Activated T-cell treated with anti-CD3 and anti-CD28 coated beads, Interleukin-2, amount 50 U/mL, for 72 hours (primary cell): ENCODE measurements at places on chromosomes 13 and 19. TPM values are rescaled to one million over a fixed set of nuclear protein-coding genes. Genes with fewer than 3 reads are reported as not detected.

DNA sequence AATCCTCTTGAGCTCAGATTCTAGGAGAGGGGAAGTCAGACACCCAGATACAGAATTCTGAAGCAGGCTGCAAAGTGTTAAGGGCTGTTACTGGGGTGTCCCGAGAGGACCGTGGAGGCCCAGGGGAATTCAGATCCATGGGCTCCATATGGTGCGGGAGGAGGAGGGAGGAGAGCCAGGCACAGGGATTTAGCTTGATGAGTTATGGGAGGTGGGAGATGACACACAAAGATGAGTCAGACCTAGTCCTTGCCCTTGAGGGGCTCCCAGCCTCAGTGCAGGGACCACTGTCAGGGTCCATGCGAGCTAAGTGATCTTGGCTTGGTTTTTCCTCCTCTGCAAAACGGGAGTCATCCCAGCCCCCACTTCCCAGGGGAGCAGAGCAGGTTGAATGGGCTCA, 14.4 kb upstream of the GIPR start:
- DNase-seq, result no peak

ACER1 gene
- total RNA-seq, result 0.34 TPM

GGACT gene
- total RNA-seq, result 15.4 TPM

DNA sequence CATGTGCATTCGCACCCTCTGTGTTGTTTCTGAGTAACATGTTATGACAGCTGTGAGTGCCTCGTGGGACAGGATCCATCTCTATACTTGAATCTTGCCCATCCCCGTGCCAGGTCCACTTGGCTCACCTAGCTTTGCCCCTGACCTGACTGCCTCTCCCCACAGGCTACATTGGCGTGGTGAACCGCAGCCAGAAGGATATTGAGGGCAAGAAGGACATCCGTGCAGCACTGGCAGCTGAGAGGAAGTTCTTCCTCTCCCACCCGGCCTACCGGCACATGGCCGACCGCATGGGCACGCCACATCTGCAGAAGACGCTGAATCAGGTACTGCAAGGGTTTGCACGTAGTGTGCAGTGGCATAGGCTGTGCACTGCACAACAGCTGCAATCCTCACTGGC, 53.2 kb downstream of the TMED1 start:
- no peak for DNase-seq

- DNase-seq, result peak; percentile 62
Observed at GRCh38 chr19:35757231-35757748, 461 bp upstream of the HSPB6 start.

ZNF28 gene
- total RNA-seq, result 17.8 TPM

TICAM1 gene
- 20.5 TPM for total RNA-seq

DNA sequence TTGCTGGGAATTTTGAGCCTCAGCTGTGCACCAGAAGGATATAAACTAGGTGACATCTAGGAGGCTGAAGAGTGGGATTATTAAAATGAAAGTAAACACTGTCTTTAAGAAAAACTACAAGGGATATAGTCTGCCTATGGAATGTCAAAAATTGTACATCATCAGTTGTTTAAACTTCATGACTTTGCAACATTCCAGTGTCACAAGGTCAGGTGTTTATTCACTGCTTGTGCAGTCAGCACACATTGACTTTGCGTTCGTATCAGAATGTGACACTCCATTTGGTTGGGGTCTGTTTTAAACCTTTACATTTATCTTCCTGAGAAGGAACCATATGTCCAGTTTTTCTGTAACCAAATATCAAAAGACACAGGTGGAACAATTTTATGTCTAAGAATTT, 85.6 kb downstream of the KL start:
- DNase-seq, result no peak

ZFP28 gene
- total RNA-seq, result 3.3 TPM

DNA sequence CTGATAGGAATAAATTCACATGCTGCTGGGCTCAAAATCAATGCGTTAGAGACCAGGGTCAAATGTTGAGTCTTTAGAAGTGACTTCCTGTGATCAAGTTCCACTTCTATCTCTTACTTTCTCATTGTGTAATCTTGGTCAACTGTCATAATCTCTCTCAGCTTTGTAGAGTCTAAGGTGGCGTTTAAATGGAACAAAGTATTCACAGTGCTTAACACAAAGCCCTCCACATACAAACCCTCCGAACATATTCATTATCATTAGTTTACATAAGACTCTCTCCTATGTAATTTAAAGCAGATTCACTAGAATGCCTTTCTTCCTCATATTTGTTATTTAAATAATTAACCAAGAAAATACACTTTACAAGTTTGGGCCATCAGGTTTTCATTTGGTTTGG, 1044.1 kb downstream of the EFNB2 start:
- no peak for DNase-seq

DNA sequence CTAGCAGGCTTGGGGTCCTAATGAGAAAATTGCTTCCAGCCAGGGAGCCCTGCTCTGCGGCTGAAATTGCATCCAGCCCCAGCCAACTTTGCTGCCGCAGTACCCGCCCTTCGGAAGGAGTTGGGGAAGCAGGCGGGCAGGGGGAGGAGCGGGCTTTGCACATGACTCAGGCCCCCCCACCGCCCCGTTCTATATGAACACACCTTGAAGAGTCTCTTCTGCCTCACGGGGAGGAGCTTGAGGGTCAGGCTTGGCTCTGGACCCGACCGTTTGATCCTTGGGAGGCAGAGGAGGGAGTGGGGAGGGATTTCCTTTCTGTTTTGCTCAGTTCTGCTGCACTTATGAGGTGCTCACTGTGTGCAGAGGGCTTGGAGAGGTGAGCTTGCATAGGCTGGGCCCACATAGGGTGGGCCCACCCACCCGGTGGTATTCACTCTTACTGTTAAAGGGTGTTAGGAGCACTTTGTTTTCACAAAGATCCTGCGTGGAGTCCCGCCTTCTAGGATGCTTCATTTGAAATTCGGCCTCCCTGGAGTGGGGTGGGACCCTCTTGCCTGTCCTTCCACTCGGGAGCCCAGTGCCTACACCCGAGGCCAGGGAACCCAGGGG, 46.5 kb downstream of the LYL1 start:
- DNase-seq, result no peak

GRCh38 chr19:2255112-2255845, 938 bp downstream of the JSRP1 start:
- DNase-seq, result no peak

GPR12 gene
- not detected for total RNA-seq

- DNase-seq, result no peak
Observed at GRCh38 chr13:75385708-75386083, 96.3 kb downstream of the TBC1D4 start.

- DNase-seq, result no peak
Observed at GRCh38 chr13:112202266-112202665, 135.3 kb downstream of the SOX1 start.

DNA sequence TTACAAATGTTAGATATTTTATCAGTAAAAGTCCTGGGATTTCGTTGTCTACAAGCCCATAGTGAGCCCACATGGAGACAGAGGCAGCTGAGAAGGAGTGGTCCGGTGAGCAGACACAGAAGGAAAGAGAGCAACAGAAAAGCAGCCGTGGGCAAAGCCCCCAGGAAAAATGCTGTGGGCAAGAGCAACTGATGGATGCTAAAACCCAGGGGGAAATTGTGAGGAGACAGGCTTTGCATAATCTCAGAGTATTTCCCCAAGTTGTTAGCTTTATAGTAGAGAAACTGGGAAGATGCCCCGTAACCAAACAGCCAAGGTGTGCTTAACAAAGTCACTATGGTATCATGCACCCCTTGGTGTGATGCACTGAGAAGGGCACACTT, 35.1 kb downstream of the GJA3 start:
- no peak for DNase-seq
